Aorta (tissue), 5 donors: ENCODE measurements at places on chromosomes 1 and 21. TPM values are rescaled to one million over a fixed set of nuclear protein-coding genes. Genes with fewer than 3 reads are reported as not detected.

DNA sequence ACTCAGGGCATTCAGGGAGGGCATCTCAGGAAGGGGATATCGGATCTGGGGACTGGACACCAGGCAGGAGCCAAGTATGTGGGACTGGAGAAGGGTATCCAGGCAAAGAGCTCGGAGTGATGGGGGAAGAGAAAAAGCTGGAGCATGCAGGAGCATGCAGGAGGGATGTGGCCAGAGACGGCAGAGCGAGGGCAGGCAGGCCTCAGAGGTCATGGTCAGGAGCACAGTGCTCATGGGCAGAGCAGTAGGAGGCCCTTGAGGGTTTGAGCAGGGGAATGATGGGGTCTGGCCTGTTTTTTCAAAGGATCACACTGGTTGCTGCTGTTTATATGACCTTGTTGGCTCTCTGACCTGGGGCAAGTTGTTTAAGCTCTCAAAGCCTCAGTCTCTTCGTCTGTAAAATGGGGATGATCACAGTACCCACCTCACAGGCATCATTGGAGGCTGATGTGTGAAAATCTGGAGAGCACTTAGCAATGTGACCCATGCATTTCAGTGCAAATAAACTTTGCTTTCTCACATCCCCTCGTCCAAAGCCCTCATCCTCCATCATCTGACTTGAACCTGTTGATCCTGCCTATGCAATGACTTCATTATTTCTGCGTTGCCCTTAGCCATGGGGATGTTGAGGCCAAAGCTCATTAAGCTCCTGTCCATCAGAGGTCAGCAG, 273.1 kb downstream of the MATN1 start:
- peak; percentile 24 for DNase-seq

The NEGR1 gene
- 26.7 TPM for total RNA-seq

GRCh38 chr1:62286786-62287224, 32.4 kb downstream of the KANK4 start:
- DNase-seq, result no peak

DNA sequence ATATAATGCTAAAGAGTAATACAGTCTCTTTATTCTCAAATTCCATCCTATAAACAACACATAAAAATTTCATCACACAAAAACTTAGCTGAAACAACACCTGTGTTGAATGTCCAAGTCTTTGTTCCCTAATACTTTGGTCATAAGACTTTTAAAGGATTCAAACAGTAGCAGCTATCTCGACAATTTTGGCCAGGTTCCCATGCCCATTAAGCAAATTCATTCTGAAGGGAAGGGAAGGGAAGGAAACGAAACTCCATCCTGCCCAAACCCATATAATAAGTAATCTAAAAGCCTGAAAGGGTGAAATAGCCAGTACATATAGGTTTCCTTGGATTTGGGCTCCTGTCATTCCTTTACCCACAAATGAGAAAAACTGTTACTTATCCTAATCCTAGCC, 7.5 kb downstream of the IVNS1ABP start:
- DNase-seq, result no peak

GRCh38 chr1:228487336-228488124, at the start of gene RNF187:
Gene RNF187 (plus strand): TSS chr1:228487382.
- peak; percentile 93 for DNase-seq

GRCh38 chr1:79386730-79387129, 380.2 kb upstream of the ADGRL4 start:
- DNase-seq, result no peak

The URB2 gene
- total RNA-seq, result 6.8 TPM

The CCDC30 gene
- 6.3 TPM for total RNA-seq
